Esophagus squamous epithelium (tissue), 5 donors: ENCODE measurements at places on chromosomes 12 and 14.

- no peak for DNase-seq
Observed at GRCh38 chr12:75585330-75585729, 73.9 kb upstream of the KRR1 start.

- no peak for DNase-seq
Observed at GRCh38 chr12:69666798-69667197, 32.3 kb downstream of the BEST3 start.

- no peak for DNase-seq
Observed at GRCh38 chr12:13085968-13086686, 17.3 kb downstream of the GSG1 start.

DNA sequence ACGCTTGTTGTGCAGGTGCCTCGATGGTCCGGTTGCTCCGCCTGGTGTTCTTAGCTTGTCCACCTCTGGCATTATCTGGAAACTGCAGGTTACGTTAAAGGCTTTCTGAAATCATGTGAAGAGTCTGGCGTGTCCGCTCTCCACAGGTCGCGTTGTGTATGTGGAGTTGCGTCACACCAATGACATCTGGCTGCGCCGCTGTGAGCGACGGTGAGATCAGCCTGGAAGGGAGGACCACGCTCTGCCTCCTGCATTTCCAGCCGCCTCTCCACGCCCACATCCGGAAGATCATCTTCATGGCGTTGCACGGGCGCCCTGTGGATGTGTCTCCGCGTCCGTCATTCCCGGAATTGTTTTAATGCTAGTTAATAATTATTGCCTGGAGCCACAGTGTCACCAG is 50.6 kb upstream of the GALNT9 start:
- no peak for DNase-seq

DNA sequence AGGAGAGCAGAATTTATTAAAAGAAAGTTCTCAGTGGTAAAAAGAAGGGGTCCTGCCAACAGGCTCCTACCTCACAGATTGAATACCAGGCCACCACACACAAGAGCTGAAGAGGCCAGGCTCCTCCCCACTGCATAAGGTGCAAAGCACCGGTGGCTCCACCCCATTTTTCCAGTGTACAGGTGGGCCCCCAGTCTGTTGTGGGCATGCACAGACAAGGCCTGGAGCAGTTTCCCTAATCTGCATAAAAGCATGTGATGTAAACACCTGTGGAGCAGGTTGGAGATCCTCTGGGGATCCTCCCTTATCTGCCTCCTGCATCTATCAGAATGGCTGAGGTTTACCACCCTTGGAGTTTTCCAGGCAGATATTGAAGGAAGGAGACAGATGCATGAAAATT is 45.7 kb upstream of the PDZRN4 start:
- DNase-seq, result no peak

GRCh38 chr14:83974647-83975163 is 1555.2 kb upstream of the FLRT2 start:
- DNase-seq, result no peak

DNA sequence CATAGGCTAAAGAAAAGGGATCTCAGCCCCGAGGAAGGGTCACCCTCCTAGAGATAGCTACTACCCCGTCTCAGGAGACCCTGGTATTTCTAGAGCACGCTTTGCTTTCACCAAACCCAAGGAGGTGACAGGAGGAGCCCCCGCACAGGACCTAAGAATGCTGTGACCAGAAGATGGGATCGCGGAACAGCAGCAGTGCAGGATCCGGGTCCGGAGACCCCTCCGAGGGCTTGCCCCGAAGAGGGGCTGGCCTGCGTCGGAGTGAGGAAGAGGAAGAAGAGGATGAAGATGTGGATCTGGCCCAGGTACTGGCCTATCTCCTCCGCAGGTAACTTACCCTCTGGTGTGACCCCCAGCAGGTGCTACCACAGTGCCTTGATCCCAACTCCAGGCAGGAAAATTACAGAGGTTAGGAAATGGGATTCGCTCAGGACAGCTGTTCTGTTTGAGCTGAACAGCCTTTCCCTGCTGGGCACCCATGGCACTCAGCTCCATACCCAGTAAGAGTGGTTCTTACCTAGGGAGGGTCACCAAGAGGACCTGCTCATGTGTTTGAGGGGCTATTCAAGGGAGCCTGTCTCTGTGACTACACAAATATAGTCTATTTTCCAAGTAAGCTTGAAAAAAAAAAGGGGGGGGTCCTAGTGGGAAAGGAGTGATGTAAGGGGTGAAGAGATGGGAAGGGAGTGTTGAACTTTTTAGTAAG is 826 bp upstream of the NRL start:
- no peak for DNase-seq

DNA sequence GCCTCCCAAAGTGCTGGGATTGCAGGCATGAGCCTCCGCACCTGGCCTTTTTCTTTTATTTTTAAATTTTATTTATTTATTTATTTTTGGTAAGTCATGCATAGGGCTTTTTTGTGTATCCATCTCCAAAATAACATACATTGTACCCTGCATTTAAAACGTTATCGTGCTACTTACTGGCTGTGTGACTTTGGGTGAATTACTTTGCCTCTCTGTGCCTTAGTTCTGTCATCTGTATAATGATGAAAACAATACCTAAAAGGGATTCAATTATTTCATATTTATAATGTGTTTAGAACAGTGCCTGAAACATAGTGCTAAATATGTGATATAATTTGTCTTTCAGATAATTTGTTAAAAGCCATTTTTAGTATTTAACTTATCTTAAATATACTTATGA is 19.6 kb downstream of the ZCRB1 start:
- DNase-seq, result no peak

DNA sequence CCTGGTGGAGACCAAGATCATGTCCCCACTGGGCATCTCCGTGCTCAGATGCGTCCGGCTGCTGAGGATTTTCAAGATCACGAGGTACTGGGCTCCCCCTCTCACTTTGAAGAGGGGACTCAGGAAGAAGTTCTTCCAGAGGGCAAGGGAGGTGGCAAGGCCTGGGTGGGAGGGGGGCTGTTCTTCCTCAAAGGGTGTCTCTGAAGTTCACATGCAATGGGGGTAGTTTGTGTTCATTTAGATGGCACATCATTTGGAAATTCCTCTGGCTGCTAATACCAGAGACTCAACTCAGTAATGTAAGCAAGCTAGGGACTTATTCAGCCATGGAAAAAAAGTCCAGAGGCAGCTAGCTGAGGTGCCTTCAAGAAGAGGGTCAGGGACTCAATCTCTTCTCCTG is 227.1 kb upstream of the FKBP4 start:
- DNase-seq, result no peak

DNA sequence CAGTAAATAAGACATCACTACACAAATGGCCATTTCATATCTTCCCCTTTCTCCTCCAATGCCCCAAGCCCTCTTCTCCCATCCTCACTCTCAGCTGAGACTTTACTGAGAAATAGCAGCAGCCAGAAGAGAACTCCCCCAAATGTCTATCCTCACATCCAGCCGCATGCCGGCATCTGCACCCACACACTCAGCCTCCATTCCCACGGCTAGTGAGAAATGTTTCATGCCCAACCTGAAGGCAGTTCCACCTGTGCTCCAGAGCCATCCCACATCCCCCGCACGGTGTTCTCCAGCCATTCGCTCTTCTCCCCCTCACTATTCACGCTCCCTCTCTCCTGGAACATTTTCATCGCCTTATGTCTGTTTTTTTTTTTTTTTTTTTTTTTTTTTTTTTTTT is 208.7 kb upstream of the DIO3 start:
- DNase-seq, result no peak

- no peak for DNase-seq
Observed at GRCh38 chr12:89089264-89089663, 263.0 kb downstream of the DUSP6 start.

DNA sequence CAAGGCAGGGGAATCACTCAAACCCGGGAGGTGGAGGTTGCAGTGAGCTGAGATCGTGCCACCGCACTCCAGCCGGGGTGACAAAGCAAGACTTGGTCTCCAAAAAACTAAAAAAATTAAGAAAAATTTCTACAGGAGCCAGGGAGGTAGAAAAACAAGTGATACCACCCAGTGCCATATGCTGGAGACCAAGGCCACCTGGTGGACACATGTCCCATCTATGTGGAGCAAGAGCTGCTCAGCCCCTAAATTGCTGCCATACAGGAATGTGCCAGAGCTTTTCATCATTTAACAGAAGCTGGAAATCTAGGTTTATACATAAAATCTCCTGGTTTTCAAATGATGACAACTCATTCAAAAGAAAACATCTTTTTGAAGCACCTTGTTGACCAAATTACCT is 61.4 kb upstream of the ELK3 start:
- DNase-seq, result no peak

- DNase-seq, result no peak
Observed at GRCh38 chr14:96502621-96503305, 581 bp downstream of the PAPOLA start.

GRCh38 chr12:66119229-66119869 is 11.2 kb downstream of the LLPH start:
- no peak for DNase-seq

DNA sequence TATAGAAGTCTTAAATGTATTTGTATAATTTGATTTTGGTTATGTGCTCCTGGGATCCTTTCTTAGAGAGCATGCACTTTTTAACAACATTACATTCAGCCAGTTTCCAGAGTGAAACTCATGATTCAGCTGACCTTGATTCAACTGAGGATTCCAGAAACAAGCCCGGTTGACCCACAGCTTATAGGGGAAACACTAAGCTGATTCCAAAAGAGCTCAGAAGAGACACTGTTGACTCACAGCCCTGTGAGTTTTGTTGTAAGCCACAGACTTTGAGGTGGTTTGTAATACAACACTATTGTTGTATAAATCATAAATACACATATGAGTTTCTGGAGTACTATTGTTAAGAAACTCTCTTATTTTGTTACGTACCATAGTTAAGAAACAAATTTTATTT is 133.8 kb upstream of the MGAT4C start:
- no peak for DNase-seq

- no peak for DNase-seq
Observed at GRCh38 chr14:67485501-67486095, 2.9 kb downstream of the TMEM229B start.

DNA sequence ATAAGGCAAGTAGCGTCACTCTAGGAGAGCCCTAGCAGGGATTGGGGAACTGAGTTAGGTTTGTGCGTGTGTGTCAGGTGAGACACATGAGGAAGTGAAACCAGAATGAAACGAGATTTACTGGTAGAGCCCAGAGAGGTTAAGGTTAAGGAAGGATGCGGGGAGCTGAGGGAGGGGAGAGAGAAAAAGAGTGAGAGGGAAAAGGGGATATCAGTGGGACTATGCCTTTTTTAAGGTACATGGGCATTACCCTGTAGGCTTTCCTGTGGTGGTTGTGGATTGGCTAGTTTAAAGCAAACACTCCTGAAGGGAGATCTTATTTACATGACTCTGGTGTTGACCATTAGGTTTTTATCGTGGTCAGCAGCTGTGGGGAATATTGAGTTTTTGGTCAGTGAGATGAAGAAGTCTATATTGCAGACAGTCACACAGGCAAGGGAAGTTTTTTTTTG is 13.9 kb downstream of the ZDHHC17 start:
- no peak for DNase-seq

GRCh38 chr14:74518221-74518620 is 24.7 kb downstream of the ISCA2 start:
- DNase-seq, result no peak

GRCh38 chr14:59705866-59706265 is 129.3 kb upstream of the CCDC175 start:
- DNase-seq, result no peak

- DNase-seq, result no peak
Observed at GRCh38 chr12:47091009-47091408, 11.2 kb upstream of the AMIGO2 start.

- no peak for DNase-seq
Observed at GRCh38 chr12:108477055-108477880, 37.8 kb upstream of the FICD start.

DNA sequence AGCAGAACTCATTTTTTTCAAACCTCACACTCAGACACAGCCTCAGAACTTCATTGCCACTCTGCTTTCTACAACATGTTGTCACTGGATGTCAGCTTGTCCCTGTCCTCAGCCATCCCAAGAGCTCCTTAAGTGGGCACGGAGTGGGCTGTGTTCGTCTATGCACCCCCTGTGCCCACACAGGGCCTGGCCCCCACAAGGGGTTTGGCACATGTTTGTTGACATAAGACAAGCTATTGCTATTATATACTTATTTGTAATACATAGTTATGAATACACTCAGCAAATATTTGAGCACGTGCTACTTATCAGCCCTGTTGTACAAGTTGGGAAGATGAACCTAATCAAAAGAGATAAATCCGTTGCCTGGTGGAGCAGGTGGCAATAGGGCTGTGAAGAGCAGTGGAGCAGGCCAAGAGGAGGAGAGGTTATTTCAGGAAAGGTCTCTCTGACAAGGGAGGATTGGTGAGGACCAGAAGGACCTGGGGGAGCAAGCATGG is 4.3 kb upstream of the BDKRB1 start:
- no peak for DNase-seq

DNA sequence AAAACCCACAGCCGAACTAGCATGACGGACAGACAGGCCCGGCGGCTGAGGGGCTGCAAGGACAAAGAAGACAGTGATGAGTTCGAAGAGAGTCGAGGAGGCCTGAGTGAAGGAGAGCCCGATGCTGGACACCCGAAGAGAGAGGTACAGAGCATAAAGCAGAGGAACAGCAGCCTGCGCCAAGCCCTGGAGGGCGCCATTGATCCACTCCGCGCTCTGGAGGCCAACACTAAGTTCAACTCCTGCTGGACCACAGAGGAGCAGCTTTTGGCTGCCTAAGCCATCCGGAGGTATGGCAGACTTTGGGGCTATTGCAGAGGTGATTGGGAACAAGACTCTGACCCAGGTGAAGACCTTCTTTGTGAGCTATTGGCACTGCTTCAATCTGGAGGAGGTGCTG is 7.8 kb upstream of the PLXNC1 start:
- DNase-seq, result no peak

DNA sequence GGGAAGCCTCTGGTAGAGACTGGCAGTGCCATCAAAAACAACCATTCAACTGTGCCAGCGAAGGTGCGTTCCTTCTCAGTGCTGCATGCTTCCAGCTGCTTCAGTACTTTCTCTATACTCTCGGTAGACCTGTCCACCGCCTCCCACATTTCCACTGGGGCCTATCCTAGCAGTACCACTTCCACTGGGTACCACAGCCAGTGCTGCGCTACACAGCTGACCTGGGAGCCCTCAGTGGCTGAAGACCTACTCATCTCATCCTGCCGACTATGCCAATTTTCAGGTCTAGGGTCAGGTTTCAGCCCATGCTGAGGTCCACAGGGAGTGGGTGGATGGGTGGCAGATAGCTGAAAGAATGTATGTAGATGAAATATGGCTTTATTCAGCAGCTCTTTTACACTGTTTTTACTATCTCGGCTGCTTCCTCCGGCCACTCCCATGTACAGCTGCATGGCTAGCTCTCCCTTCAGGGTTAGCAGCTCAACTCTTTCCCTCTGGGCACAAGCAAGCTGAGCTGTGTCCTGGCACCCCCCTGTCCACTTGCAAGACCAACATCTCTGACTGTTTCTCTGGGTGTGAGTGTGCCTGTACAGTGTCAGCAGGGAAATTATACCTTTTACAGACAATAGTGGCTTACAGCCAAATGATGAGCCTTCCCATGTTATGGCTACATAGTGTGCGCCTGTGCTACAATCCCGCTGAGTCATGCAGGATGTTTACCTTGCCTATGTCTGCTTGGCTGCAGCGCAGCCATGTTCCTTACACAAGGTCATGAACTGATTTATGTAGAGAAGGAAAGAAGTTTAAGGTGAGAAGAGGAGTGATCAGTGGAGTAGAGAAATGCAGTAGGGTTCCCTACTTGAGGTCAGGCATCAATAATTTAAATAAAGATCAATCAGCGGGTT is 125.7 kb upstream of the DDHD1 start:
- no peak for DNase-seq

- no peak for DNase-seq
Observed at GRCh38 chr14:64605926-64606685, 56.3 kb downstream of the PPP1R36 start.

GRCh38 chr12:101038289-101038871 is 171.7 kb downstream of the SLC5A8 start:
- no peak for DNase-seq
